Activated gamma-delta T cell treated with anti-CD3 and anti-CD28 coated beads, Interleukin-2, amount 50 U/mL, for 16 hours (primary cell): ENCODE measurements at places on chromosomes 4 and X.

DNA sequence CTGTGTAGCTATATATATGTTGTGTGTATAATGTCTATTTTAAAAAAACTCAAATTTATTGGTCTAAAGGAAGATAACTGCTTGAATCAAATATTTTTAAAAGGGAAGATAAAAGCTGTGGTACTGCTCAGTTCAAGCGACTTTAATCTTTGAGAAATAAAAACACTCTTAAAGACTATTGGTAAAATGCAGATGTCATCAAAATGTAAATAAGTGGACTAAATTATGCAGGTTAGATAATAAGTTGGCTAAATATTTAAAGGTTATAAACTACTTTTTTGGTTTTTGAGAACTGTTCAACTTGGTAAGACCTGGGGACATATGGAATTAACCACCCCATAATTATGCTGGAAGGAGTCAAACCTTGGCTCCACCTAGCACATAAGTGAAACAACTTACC, 144.7 kb upstream of the ITM2A start:
- no peak for DNase-seq

- no peak for DNase-seq
Observed at GRCh38 chrX:1178580-1179057, 33.8 kb downstream of the CRLF2 start.

- no peak for DNase-seq
Observed at GRCh38 chr4:138401334-138401733, 159.2 kb upstream of the SLC7A11 start.

DNA sequence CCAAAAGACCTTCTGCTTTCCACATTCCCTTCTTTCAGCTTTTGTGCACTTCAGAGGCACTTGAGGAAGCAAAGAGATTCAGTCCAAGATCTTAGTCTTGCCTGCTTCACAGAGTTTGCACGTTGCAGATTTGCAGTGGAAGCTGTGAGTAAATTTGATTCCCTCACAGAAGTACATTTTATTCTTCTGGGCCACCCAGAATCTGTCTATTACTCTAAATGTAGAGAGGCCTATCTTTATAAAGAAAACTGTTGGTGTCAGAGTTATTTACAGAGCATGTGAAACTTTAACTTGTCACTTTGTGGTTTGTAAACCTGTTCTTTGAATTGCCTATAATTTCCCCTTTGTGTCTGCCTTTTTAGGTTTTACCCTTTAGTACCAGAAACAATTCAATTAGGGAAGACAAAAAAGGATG, 15.5 kb downstream of the SPRY1 start:
- no peak for DNase-seq

- no peak for DNase-seq
Observed at GRCh38 chr4:137980641-137981040, 261.5 kb downstream of the SLC7A11 start.

GRCh38 chrX:9671998-9672397, 93.6 kb downstream of the GPR143 start:
- DNase-seq, result no peak

DNA sequence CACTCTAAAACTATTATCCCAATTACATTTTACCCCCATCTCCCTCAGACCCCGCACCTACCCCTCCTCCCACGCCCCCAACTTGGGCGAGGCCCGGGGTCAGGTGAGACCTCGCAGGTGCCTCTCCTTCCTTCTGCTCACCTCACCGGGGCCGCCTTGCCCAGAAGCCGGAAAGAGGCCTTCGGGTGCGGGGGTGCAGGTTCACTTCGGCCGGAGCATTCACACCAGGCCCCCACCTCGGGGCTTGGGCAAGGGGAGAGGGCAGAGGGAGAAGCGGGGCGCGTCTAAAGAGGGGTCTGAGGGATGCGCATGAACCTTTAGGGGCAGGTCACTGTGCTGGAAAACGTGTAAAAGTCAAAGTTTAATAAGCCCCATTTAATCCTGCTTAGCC, 427 bp downstream of the ZNF182 start:
- DNase-seq, result no peak

GRCh38 chrX:144275367-144275766, 391.5 kb downstream of the UBE2NL start:
- no peak for DNase-seq

GRCh38 chrX:19361701-19362100, 18.0 kb downstream of the PDHA1 start:
- DNase-seq, result no peak

DNA sequence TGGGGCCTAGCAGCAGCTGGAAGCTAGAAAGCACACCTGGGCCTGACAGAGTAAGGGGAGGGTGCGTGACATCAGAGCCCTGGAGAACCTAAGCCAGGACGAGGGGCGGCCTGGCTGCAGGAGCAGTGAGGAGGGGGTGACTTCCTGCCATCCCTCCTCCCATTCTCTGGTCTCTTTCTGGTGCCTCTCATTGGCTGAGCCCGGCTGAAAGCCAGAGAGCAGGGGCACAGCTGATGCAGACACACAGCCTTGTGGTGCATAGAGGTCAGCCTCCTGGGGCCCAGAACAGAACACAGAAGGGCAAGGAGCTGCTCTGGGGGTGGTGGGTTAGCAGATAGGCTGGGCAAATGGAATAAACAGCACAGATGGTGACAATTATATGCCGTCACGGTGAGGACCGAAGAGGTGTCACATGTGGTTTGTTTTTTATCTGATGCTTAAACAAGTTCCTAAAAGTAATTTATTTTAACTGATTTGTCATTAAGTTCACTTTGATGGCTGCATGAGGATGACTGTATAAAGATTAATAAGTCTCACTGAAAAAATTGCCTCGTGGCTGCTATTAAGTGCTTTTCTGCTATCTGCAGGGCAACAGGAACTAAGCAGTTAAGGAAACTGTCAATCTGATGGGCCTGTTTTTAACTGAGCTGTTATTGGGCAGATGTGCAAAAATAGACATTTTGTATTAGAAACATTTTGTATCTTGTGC, 102.0 kb downstream of the FNIP2 start:
- no peak for DNase-seq

DNA sequence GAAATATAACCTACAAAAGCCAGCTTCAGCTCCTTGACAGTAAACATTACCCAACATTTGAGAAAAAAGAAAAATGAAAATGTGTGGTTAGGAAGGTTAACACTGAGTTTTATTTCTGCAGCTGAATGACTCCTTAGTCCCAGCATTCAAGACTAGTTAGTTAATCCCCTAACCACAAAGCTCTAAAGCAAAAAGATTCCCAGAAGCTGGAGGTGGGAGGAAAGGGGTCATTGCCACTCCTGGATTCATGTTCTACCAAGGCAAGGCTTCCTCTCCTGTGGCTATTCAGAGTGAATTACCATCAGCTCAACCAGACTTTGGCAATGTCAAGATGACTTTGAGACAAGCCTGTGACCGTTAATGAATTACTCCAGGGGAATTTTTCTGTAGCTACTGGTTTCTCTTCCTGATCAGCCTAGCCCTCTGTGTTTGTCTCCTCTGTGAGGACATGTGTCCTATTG, 63.6 kb downstream of the HADH start:
- no peak for DNase-seq
